ENCODE measurements at places on chromosomes 3 and 15. TPM values are rescaled to one million over a fixed set of nuclear protein-coding genes. Genes with fewer than 3 reads are reported as not detected.

DNA sequence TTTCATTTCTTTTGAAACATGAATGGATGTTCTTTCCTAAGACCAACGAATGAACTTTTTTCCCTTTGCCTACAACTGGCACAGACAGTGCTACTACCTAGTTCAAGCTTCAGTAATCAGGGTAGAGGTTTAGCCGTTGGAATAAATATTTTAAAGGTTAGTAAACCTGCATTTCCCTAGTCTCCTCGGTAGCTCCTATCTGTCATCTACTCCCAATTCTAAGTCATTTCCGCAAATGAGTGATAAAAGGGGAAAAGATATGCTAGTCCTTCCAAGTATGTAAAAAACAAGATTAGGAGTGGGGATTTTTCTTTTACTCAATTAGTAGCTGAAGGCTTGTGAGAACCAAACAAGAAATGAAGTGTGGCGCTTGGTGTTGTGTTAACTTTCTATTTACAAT is 15.2 kb downstream of the SLTM start:
- peaks cover 4% of the 10 kb centered on the region for H3K27me3 ChIP-seq
- peaks cover 13% of the 10 kb centered on the region for H3K36me3 ChIP-seq
- peaks cover 67% of the 10 kb centered on the region for H3K4me1 ChIP-seq

GRCh38 chr15:91549581-91549980 is 303.9 kb upstream of the SLCO3A1 start:
- no peaks in the 10 kb centered on the region for H3K36me3 ChIP-seq
- no peaks in the 10 kb centered on the region for H3K4me1 ChIP-seq
- no peak overlapping the region for H3K27ac ChIP-seq
- DNase-seq: no peak
- H3K27me3 ChIP-seq: peaks cover 2% of the 10 kb centered on the region

- H3K4me1 ChIP-seq: no peaks in the 10 kb centered on the region
- no peak for DNase-seq
- peaks cover 2% of the 10 kb centered on the region for H3K27me3 ChIP-seq
- no peak overlapping the region for H3K4me3 ChIP-seq
Observed at GRCh38 chr3:183789826-183790225, 35.6 kb downstream of the MAP6D1 start.

- peaks cover 1% of the 10 kb centered on the region for H3K27me3 ChIP-seq
- no peak overlapping the region for H3K27ac ChIP-seq
- H3K4me3 ChIP-seq: no peak overlapping the region
- H3K4me1 ChIP-seq: no peaks in the 10 kb centered on the region
- H3K36me3 ChIP-seq: no peaks in the 10 kb centered on the region
- DNase-seq: no peak
Observed at GRCh38 chr3:72234391-72234790, 449.4 kb upstream of the PROK2 start.

- H3K36me3 ChIP-seq: no peaks in the 10 kb centered on the region
- no peaks in the 10 kb centered on the region for H3K4me1 ChIP-seq
- no peaks in the 10 kb centered on the region for H3K27me3 ChIP-seq
- H3K27ac ChIP-seq: no peak overlapping the region
- no peak for DNase-seq
Observed at GRCh38 chr3:110910346-110910955, 161.2 kb upstream of the NECTIN3 start.

DNA sequence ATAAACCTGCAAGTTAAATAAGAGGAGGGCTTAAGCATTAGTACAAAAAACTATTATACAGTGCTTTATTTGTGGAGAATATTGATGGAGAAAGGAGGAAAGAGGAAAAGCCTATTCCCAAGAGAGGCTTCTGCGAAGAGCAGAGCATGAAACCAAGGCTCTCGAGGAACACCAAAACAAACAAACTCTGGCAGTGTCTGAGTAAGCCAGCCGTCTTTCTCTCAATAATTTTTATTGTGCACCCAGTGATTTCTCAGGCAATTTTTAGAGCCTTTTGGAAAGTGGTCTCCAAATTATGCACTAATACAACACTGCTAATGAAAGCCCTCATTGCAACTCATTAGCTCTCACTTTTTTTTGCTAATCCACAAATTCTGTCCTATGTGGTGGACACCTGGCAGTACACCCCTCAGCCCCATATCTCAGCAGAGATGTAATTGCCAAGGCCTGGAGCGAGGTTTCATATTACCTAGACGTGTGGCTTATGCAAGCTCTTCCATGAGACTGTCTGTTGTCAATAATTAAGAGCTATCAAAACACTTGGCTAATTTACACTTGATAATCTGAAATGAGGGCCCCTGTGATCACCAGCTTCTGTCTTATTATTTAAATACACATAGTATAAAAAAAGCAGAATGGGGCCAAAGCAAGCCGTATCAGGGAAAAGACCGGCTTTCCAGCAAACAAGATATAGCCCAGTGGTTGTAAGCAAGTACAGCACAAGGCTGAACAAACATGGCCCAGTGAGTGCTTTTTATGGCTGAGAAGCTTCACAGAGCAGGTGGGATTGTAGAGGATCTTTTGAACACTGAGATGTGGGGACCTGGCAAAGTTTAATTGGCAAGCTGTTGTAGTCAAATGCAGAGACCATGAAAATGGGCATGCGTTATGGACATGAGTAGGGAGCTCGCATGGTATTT is 216.9 kb downstream of the ROBO2 start:
- no peaks in the 10 kb centered on the region for H3K36me3 ChIP-seq
- H3K4me3 ChIP-seq: no peak overlapping the region
- H3K27me3 ChIP-seq: peaks cover 3% of the 10 kb centered on the region
- no peak for DNase-seq
- H3K27ac ChIP-seq: no peak overlapping the region
- no peaks in the 10 kb centered on the region for H3K4me1 ChIP-seq

DNA sequence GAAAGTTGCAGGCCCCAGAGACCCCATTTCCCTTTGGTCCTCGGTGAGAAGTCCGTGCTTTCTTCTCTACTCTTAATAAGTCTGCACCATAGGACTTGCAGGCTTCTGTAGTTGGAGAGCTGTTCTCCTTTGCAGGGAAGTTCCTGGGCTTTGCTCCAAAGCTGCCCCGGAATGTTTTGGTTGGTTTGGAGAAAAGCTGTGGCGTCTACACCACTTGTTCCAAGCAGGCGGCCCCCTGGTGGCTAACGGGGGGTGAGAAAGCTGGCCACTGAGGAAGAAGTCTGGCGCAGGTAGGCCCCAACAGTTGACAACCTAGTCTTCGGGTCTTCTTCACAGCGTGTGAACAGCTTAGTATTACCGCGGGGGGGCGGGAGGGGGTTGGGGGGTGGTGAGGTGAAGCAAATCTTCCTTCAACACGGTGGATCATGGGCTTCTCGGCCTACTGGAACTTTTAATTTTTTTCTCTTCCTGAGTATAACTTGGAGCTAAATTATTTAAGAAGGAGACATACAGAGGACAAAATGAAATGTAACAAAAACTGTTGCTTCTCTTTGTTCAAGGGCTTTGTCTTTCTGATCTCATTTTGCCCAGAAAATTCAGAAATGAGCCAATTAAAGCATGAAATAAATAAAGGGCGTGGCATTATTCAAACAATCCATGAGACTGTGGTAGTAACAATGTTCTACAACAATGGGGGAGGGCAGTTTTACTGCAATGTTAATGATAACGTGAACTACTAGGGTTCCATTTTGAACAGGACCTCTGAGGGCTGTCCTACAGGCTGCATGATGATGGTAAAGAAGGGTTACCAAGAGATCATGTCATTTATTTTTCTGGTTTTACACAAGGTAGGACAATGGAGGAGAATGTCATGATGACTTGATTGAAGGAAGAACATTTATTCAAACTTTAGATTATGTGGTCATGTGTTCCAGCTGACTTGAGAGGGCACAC is 2.2 kb upstream of the THRB start:
- no peak overlapping the region for H3K27ac ChIP-seq
- no peak for DNase-seq
- no peak overlapping the region for H3K4me3 ChIP-seq
- H3K27me3 ChIP-seq: peaks cover 2% of the 10 kb centered on the region
- H3K4me1 ChIP-seq: peaks cover 1% of the 10 kb centered on the region
- H3K36me3 ChIP-seq: no peaks in the 10 kb centered on the region

DNA sequence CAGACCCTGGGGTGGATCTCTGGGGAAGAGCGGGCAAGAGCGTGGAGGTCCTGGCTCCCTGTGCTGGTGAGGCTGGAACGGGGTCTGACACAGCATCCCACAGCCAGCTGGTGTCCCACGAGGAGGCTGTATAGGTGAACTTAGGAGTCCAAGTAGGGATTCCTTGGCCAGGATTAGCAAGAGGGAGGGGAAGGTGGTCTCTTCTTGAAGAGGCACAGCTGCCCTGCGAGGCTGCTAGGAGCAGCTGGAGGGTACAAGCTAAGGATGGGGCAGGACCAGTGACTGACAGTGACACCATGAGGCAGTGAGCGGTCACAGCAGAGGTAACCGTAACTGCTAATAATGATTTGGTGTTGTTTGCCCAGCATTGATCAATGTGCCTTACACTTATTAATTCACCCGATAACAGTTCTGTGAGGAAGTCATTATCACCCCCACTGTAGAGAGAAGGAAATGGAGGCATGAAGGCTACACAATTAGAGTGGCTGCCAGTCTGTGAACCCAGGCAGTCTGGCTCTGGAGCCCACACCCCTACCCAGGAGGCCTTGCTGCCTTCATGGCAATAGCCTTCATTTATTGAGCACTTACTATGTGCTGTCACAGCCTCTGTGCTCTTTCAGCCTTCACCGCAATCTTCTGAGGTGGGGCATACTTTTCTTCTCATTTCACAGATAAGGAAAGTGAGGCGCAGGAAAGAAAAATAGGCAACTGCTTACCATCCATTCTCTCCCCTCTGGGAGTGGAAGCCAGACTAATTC is 59.4 kb downstream of the TMEM44 start:
- peak; percentile 14 for DNase-seq
- H3K27ac ChIP-seq: no peak overlapping the region
- H3K36me3 ChIP-seq: no peaks in the 10 kb centered on the region
- peaks cover 18% of the 10 kb centered on the region for H3K27me3 ChIP-seq
- H3K4me1 ChIP-seq: no peaks in the 10 kb centered on the region
- H3K4me3 ChIP-seq: no peak overlapping the region

DNA sequence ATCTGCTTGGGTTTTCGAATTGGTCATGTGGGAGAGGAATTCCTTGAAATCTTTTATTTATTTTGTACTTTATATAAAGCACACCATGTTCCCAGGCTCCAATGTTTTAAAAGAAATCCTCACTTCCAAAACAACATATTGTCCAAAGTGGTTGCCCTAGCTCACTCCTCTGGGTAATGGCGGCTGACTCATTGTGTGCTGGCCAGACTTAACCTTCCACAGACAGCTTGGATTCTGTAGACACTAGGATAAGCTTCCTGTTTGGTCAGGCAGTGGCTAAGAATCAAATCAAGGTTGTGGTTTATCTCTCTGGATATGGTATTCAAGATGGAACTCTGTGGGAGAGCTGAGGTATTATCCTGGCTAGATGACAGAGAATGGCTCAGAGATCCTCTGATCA is 55.8 kb upstream of the FAM98B start:
- no peak overlapping the region for H3K4me3 ChIP-seq
- H3K36me3 ChIP-seq: no peaks in the 10 kb centered on the region
- H3K4me1 ChIP-seq: no peaks in the 10 kb centered on the region
- no peaks in the 10 kb centered on the region for H3K27me3 ChIP-seq
- no peak for DNase-seq
- H3K27ac ChIP-seq: no peak overlapping the region

- peaks cover 65% of the 10 kb centered on the region for H3K4me1 ChIP-seq
- DNase-seq: peak; percentile 83
- H3K27ac ChIP-seq: peak overlapping the region; percentile 98
- H3K36me3 ChIP-seq: peaks cover 19% of the 10 kb centered on the region
- peaks cover 29% of the 10 kb centered on the region for H3K27me3 ChIP-seq
Observed at GRCh38 chr3:27712136-27713077, 9.7 kb downstream of the EOMES start.

DNA sequence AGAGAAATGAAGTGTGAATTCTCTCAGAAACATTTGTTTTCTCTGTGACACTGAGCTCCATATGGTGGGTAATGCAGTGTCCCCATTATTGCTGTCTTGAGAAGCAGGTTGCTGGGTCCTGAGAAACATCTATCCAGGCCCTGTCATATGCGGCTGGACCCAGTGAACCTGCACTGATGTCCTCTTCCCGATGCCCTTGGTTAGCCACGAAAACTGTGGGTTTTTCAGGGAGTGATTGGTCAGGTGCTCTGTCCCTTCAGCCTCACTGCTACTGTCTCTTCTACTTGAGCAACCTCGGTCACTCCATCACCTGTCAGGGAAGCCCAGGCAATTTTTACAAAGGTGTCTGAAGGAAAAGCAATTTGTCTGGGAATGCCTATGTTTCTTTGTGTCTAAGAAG is 77.0 kb downstream of the SLC7A14 start:
- no peaks in the 10 kb centered on the region for H3K27me3 ChIP-seq
- no peak for DNase-seq
- no peak overlapping the region for H3K27ac ChIP-seq
- H3K4me1 ChIP-seq: no peaks in the 10 kb centered on the region
- H3K36me3 ChIP-seq: no peaks in the 10 kb centered on the region

GRCh38 chr3:108724101-108724500 is 33.1 kb downstream of the RETNLB start:
- H3K4me3 ChIP-seq: no peak overlapping the region
- no peaks in the 10 kb centered on the region for H3K36me3 ChIP-seq
- no peak for DNase-seq
- H3K27me3 ChIP-seq: peaks cover 2% of the 10 kb centered on the region
- peaks cover 37% of the 10 kb centered on the region for H3K4me1 ChIP-seq
- H3K27ac ChIP-seq: no peak overlapping the region

DNA sequence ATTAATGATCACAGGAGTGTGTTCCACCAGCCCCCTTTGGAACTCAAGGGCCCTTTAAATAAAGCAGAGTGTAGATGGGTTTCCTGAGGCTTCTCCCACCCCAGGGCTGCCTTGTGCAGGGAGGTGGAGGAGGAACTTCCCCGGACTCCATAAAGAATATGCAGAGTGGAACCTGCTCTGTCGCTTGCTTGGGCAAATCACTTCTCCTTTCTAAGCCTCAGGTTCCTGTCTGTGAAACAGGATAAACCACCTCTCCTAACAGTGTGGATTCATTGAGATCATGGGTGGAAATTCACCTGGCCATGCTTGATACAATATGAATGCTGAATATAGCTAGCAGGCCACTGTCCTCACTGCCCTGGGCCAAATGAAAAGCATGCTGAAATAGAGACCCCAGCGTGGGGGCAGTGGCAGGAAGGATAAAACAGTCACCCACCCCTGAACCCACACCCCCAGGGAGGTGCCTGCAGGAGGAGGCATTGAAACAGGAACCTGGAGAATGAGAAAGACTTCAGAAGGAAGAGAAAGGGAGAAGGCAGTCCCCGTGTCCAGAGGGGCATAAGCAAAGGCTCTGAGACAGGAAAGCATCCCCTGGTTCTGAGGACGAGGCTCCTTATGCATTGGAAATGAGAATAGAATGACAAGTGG is 41.1 kb upstream of the CHRNB4 start:
- H3K36me3 ChIP-seq: no peaks in the 10 kb centered on the region
- H3K27me3 ChIP-seq: peaks cover 2% of the 10 kb centered on the region
- DNase-seq: no peak
- H3K27ac ChIP-seq: no peak overlapping the region
- H3K4me3 ChIP-seq: no peak overlapping the region

The SLC2A2 gene
- polyA plus RNA-seq: not detected

The C2CD4B gene
- not detected for polyA plus RNA-seq

The COL6A5 gene
- polyA plus RNA-seq: not detected
